Prostate gland (tissue), 2 donors: ENCODE measurements at places on chromosomes 2 and 18. TPM values are rescaled to one million over a fixed set of nuclear protein-coding genes. Genes with fewer than 3 reads are reported as not detected.

DNA sequence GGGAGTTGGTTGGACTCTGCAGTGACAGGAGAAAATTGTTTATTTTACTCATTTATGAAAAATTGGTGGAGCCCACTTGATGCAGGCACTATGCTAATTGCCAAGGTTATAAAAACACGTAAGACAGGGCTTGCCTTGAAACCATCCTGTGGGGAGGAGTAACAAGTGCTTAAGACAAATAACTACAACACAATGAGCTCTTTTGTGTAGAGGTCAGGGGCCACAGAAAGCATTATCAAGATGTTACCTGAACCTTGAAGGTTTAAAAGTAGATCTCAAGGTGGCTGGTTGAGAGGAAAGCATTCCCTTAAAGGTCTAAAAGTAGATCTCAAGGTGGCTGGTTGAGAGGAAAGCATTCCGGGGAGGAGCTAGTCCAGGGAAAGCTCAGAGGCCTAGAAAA lies 381.8 kb upstream of the POU3F3 start:
- no peak overlapping the region for H3K4me3 ChIP-seq
- H3K36me3 ChIP-seq: no peaks in the 10 kb centered on the region
- H3K27ac ChIP-seq: no peak overlapping the region
- no peaks in the 10 kb centered on the region for H3K27me3 ChIP-seq
- H3K4me1 ChIP-seq: no peaks in the 10 kb centered on the region
- DNase-seq: no peak

DNA sequence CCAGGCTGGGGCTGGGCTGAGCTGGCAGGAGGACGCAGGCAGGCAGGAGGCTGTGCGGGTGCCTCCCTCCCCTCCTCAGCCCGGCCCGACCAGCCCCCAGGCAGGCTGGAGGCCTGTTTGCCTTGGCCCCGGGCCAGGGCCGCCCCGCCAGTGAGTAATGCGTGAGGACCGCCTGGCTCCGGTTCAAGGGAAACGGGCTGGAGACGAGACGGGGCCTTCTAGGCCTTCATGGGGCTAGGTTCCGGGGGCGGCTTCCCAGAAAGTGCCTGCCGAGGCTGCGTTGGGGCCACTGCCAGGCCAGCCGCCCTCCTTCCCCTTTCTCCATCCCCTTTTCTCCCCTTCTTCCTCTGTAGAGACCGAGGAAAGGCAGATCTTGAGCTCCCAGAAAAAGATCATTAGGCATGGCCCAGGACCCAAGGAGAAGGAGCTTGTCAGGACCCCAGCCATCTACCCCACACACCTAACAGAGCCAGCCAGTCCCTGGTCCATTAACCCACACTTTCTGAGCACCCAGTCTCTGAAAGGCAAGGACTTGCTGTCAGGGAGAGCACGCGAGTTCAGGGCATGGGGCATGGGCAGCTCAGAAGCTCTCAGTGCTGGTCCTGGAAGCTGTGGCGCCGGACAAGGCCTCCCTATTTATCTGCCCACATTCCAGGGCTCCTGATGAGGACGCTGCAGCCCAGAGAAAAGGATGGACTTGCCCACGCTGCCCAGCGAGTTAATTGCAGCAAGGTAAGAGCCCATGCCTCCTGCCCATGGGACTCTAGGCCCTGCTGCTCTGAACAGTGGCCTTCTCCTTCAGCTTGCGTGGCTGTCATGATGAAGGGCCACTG lies 48.5 kb downstream of the SMAD7 start:
- no peaks in the 10 kb centered on the region for H3K27me3 ChIP-seq
- peak overlapping the region; percentile 63 for H3K27ac ChIP-seq
- no peaks in the 10 kb centered on the region for H3K36me3 ChIP-seq
- H3K4me3 ChIP-seq: no peak overlapping the region
- H3K4me1 ChIP-seq: no peaks in the 10 kb centered on the region
- peak; percentile 56 for DNase-seq

- H3K27me3 ChIP-seq: no peaks in the 10 kb centered on the region
- H3K36me3 ChIP-seq: no peaks in the 10 kb centered on the region
- H3K4me1 ChIP-seq: no peaks in the 10 kb centered on the region
Observed at GRCh38 chr2:226800941-226801784, 1.5 kb upstream of the IRS1 start.

Gene CTAGE1
- total RNA-seq: not detected

DNA sequence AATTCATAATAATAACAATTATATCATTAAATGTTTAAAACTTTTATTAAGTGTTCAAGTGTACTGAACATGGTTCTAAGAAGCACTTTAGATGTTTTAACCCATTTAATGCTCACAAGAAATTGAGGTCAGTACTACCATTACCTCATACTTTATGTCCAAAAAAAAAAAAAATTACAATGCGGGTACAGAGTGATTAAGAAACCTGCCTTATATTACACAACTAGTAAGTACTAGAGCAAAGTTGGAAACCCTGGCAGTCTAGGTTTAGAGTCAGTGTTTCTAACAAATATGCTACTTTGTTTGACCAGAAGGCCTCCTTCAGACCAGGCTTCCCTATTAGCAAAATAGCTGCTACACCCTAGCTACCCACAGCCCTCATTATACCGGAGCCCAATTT lies 28.5 kb downstream of the PLEKHM3 start:
- DNase-seq: no peak
- no peaks in the 10 kb centered on the region for H3K27me3 ChIP-seq
- no peak overlapping the region for H3K4me3 ChIP-seq
- no peaks in the 10 kb centered on the region for H3K36me3 ChIP-seq
- H3K4me1 ChIP-seq: no peaks in the 10 kb centered on the region

GRCh38 chr18:55515941-55516710 lies 71.9 kb downstream of the TCF4 start:
- no peak for DNase-seq
- no peaks in the 10 kb centered on the region for H3K4me1 ChIP-seq
- no peak overlapping the region for H3K27ac ChIP-seq

Gene RAB6C
- 0.87 TPM for total RNA-seq

Gene GBX2
- total RNA-seq: not detected

DNA sequence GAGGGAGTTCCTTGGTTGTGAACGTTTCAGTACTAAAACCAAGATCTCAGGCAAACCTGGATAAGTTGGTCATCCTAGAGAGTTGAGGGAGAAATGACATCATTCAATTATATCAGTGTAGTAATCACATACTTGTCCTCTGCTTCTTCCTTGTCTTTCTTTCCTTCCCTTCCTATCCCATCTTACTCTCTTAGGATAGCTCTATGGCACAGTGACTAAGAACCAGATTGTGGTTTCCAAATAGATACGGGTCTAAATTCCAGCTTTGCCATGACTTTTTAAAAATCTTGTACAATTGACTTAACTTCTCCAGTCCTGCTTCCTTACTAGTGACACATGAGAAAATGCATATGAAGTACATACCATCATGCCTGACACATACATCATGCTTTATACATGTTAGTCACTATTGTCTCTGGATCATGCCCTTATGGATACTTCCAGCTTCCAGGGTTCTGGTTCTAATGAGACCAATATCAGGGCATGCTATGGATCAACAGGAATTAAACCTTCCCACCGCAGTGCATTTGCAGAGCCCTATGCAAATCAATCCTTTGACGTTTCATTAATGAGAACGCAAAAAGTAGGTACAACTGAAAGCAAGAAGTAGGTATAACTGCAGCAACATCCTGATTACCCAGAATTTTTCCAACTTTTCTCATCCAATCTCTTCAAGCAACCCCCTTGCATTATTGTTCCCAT lies 168.0 kb upstream of the KLF7 start:
- no peak for DNase-seq
- no peaks in the 10 kb centered on the region for H3K4me1 ChIP-seq
- no peaks in the 10 kb centered on the region for H3K36me3 ChIP-seq
- H3K27ac ChIP-seq: peak overlapping the region; percentile 36
- no peaks in the 10 kb centered on the region for H3K27me3 ChIP-seq

DNA sequence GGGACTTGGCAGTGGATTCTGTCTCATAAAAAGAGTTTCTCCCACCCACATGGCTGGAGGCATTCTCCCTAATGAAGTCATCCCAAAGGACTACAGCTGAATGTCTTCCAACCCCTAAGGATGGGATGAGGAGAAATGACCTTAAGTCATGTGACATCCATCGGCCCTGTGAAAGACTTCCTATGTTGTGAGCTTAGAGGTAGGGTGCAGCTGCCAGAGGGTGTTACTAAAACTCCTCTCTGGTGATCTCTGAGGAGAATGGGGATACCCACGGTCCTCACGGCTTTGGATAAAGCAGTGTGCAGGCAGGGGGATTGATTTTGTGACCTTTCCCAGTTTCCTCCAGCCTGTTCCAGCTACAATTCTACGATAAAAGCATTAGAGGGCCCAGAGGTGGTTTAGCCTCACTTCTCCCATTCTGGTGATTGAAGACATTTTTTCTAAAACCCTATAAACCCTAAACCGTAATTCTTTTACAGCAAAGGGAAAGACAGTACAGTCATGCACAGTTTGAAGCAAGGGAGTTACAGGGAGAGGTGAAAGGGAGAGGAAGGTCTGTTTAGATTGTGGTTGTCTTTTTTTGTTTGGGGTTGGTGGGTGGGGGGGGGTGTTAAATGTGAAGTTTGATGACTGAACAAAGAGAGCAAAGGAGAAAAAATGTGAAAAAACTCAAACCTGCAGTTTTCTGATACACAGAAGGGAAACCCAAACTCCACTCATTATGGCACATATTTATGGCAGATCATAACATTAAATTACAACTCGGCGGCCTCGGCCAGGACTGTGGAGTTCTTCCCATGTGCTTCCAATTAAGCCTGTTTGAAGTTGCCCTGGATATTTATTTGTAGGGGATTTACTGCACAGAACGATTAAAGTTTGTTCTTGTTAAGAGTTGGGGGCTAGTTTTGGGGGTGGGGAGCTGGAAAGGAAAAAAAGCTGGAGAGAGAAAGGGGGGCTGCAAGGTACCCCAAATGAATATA lies 26.6 kb upstream of the SLC14A2 start:
- H3K36me3 ChIP-seq: no peaks in the 10 kb centered on the region
- no peaks in the 10 kb centered on the region for H3K27me3 ChIP-seq
- no peak overlapping the region for H3K27ac ChIP-seq
- no peak overlapping the region for H3K4me3 ChIP-seq

- H3K4me1 ChIP-seq: no peaks in the 10 kb centered on the region
- no peaks in the 10 kb centered on the region for H3K36me3 ChIP-seq
- H3K27ac ChIP-seq: no peak overlapping the region
- no peaks in the 10 kb centered on the region for H3K27me3 ChIP-seq
Observed at GRCh38 chr2:116145031-116145430, 1669.5 kb upstream of the DDX18 start.

GRCh38 chr2:239467956-239468490 lies 67.2 kb upstream of the HDAC4 start:
- no peaks in the 10 kb centered on the region for H3K27me3 ChIP-seq
- no peak overlapping the region for H3K4me3 ChIP-seq
- no peaks in the 10 kb centered on the region for H3K36me3 ChIP-seq
- DNase-seq: no peak

Gene TUBB6
- total RNA-seq: 133 TPM

DNA sequence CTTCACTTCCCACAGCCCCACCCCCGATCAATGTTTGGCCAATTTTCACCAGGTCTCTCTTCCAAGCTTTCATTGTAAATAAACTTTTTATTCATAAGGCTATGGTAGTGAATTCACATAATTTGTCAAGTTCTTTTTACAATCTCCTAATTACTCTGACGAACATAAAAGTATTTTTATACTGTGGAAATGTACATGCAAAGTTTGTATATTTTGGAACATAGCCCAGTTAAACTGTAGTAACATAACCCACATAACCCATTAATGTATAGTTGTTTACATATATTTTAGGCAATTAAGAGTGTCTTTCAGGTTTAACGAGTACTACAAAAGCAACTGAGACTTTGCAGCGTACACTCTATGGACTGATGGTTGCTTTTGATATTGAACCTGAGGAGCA lies 228.3 kb upstream of the ERBB4 start:
- H3K36me3 ChIP-seq: no peaks in the 10 kb centered on the region
- no peaks in the 10 kb centered on the region for H3K27me3 ChIP-seq

- no peaks in the 10 kb centered on the region for H3K4me1 ChIP-seq
- H3K4me3 ChIP-seq: no peak overlapping the region
- H3K36me3 ChIP-seq: no peaks in the 10 kb centered on the region
- H3K27ac ChIP-seq: no peak overlapping the region
- DNase-seq: peak; percentile 27
Observed at GRCh38 chr18:22683196-22683676, 249.9 kb upstream of the RBBP8 start.

DNA sequence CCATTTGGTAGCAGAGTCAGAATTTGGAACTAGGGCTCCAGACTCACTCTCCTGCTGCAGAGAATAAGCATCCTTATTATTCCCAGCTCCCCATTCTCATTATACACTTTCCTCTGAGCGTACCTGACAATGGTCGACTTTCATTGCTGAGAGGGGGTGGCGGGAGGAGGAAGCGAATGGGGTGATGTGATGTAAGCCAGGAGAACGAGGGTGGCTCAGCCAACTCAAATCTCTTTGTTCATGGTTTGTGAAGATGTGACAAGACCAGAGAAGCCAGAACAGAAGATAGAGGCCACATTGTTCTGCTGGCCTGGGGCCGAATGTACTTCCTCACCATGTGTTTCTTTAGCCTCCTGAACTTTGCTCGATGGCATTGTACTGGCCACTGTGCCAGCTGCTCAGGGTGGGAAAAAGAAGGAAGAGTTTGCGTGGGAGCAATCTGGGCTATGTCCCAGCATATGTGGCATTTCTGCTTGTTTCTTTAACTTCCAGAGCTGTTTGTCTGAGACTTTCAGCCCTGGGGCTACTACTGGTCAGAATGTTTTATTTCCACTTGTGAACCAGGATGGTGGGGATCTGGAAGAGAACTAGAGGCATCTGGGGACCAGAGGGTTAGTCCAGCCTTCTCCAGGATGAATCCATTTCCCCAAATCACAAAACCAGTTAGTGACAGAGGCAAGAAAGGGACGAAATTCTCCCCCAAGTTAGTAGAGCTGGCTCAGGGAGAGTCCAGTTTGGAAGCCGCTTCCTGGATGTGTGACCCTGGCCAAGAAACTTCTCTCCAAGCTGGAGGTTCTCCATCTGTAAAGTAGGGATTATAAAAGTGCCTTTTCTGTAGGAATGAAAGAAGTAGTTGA lies 62.6 kb downstream of the MOGAT1 start:
- peaks cover 7% of the 10 kb centered on the region for H3K4me1 ChIP-seq
- H3K4me3 ChIP-seq: no peak overlapping the region
- no peaks in the 10 kb centered on the region for H3K27me3 ChIP-seq

Gene TUBA3E
- total RNA-seq: not detected

DNA sequence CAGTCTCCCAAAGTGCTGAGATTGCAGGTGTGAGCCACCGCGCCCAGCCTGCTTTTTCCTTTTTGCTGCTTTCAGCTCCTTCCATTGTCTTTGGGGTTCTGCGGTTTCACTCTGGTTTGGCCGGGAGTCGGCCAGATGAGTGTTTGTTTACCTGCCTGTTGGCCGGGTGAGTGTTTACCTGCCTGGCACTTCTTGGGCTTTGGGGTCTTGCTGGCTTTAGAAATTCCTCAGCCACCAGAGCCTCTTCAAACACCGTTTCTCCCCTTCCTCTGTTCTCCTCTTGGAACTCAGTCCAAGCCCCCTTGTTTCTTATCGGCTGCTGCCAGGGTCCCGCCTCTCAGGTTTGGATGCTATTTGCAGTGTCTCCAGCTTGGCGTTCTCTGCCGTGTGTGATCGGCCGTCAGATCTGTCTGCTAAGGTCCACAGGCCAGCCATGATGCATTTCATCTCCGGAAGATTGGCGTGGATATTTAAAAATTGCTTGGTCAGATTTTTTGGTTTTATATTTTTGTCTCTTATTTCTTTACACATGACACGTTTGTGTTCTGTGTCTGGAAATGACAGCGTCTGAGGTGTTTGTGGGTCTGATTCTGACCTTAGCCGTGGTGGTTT lies 14.2 kb upstream of the GAL3ST2 start:
- H3K4me1 ChIP-seq: peaks cover 3% of the 10 kb centered on the region
- no peaks in the 10 kb centered on the region for H3K36me3 ChIP-seq
- no peaks in the 10 kb centered on the region for H3K27me3 ChIP-seq

- no peaks in the 10 kb centered on the region for H3K27me3 ChIP-seq
- H3K4me3 ChIP-seq: no peak overlapping the region
- no peak for DNase-seq
- H3K27ac ChIP-seq: no peak overlapping the region
Observed at GRCh38 chr2:230676546-230676945, 36.1 kb upstream of the CAB39 start.

Gene BOLL
- 13.9 TPM for total RNA-seq
